Testis (tissue), 5 donors: ENCODE measurements at places on chromosomes 6 and 20. TPM values are rescaled to one million over a fixed set of nuclear protein-coding genes. Genes with fewer than 3 reads are reported as not detected.
A peak's percentile ranks its signal among the peaks of the same experiment; 100 is the strongest.

GRCh38 chr20:1478566-1478965 lies 11.9 kb upstream of the NSFL1C start:
- no peaks in the 10 kb centered on the region for H3K4me1 ChIP-seq
- no peaks in the 10 kb centered on the region for H3K36me3 ChIP-seq
- H3K4me3 ChIP-seq, result no peak overlapping the region
- no peak for DNase-seq
- no peak overlapping the region for H3K27ac ChIP-seq
- H3K27me3 ChIP-seq, result no peaks in the 10 kb centered on the region

GRCh38 chr20:16942051-16942450 lies 193.9 kb downstream of the OTOR start:
- DNase-seq, result no peak
- H3K36me3 ChIP-seq, result no peaks in the 10 kb centered on the region
- H3K27ac ChIP-seq, result no peak overlapping the region
- H3K27me3 ChIP-seq, result no peaks in the 10 kb centered on the region
- H3K4me3 ChIP-seq, result no peak overlapping the region

DNA sequence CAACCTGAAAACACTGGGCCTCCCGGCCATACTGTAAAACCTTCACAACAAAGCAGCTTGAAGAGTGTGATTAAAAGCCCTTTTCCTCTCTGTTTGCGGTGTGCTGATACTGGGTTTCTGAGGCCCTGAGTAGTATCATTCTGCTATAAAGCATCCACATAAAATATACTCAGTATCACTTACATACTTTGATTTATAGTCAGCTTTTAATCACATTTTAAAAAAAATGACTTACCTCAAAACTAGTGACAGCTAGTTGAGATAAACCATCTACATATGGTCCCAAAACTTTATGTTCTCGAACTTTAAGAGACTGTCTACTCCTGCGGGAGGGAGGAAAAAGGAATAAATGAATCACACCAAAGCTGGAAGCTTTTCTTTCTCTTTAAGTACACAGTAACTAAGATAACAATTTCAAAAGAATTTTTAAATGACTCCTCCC lies 135.7 kb downstream of the KIF13A start:
- no peaks in the 10 kb centered on the region for H3K36me3 ChIP-seq
- no peaks in the 10 kb centered on the region for H3K4me1 ChIP-seq
- no peak for DNase-seq
- H3K27ac ChIP-seq, result no peak overlapping the region
- no peaks in the 10 kb centered on the region for H3K27me3 ChIP-seq

DNA sequence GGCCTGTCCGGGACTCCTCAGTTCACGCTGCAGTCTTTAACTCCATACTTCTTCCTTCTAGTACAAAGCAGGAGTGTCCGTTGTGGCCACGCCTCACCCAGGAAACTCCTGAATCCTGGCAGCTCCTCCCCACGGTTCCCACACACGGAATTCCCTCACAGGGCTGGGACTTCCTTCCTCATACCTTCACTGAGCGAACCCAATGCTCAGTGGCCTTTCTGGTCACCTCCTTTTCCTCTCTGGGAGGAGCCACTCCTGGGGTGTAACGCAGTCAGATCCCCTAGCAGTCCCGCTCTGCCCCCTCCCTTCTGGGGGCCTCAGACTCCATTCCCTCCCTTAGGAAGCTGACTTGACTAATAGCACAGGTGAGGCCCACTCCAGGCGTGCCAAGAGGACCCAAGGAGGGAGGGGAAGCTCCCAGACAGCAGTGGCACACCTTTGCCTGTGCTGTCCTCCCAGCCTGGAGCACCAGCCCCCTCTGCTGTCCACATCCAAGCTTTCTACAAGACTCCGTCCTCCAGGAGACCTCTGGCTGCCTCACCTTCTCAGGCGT lies at the start of gene SLC52A3:
Gene SLC52A3 (minus strand): TSS at position 75 of the 553 bp plus-strand sequence. CDS start 2,726 bp downstream, outside the sequence.
- no peaks in the 10 kb centered on the region for H3K27me3 ChIP-seq
- peak; percentile 52 for DNase-seq
- H3K4me1 ChIP-seq, result peaks cover 6% of the 10 kb centered on the region
- no peaks in the 10 kb centered on the region for H3K36me3 ChIP-seq
- H3K4me3 ChIP-seq, result no peak within 1 kb of the TSS
- H3K27ac ChIP-seq, result peak within 1 kb of the TSS; percentile 14

DNA sequence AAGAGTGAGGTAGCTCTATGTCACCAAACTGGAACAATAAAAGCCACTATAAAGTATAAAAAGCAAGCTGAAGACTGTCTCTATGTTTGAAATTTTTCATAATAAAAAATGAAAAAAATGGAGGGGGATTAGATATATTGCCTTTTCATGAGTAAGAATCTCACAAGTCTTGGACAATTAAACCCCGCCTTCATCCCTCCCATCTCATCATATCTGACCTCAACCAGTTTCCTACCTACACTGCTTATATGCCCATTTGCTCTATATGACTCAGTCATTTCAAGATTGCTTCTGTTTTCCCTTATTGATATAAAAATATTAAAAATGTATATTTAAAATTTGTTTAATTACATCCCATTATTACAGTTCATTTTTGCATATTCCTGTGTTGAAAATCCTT lies 2.9 kb upstream of the TRIM39 start:
- no peak overlapping the region for H3K4me3 ChIP-seq
- peaks cover 18% of the 10 kb centered on the region for H3K4me1 ChIP-seq
- H3K36me3 ChIP-seq, result no peaks in the 10 kb centered on the region
- H3K27me3 ChIP-seq, result no peaks in the 10 kb centered on the region
- H3K27ac ChIP-seq, result no peak overlapping the region

- no peaks in the 10 kb centered on the region for H3K27me3 ChIP-seq
- H3K4me1 ChIP-seq, result no peaks in the 10 kb centered on the region
- no peak for DNase-seq
These were observed 135.7 kb downstream of the DHX35 start for GRCh38 chr20:39097889-39098288.

DNA sequence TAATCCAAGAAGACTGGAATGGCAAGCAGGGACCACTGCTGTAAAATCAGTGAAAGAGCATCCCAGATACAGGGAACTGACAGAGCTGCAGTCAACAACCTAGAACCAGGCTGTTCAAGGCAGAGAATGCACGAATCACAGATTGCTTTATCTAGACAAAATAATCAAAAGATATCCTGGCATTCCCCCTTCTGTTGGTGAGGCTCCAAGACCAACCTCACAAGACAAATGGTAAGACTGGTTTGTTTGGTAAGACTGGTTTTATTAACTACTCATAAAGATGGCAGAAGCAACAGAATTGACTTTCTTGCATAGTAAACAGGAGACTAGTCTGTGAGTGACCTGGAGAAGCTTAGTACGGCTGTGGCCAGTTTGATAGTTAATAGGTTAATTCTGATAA lies 88.8 kb upstream of the AHI1 start:
- H3K27me3 ChIP-seq, result no peaks in the 10 kb centered on the region
- DNase-seq, result no peak
- H3K4me1 ChIP-seq, result no peaks in the 10 kb centered on the region
- no peak overlapping the region for H3K4me3 ChIP-seq
- H3K36me3 ChIP-seq, result no peaks in the 10 kb centered on the region

- peaks cover 6% of the 10 kb centered on the region for H3K4me1 ChIP-seq
- peak overlapping the region; percentile 98 for H3K27ac ChIP-seq
- no peak for DNase-seq
- peak overlapping the region; percentile 86 for H3K4me3 ChIP-seq
- H3K27me3 ChIP-seq, result no peaks in the 10 kb centered on the region
These were observed 1.7 kb downstream of the RANBP9 start for GRCh38 chr6:13709689-13710551.

GRCh38 chr6:136034422-136034821 lies 182.9 kb downstream of the PDE7B start:
- peaks cover 23% of the 10 kb centered on the region for H3K4me1 ChIP-seq
- H3K36me3 ChIP-seq, result no peaks in the 10 kb centered on the region
- H3K27ac ChIP-seq, result no peak overlapping the region

GRCh38 chr6:139587469-139587868 lies 213.0 kb upstream of the CITED2 start:
- H3K4me1 ChIP-seq, result peaks cover 32% of the 10 kb centered on the region
- no peak for DNase-seq
- no peaks in the 10 kb centered on the region for H3K36me3 ChIP-seq
- no peak overlapping the region for H3K4me3 ChIP-seq
- peak overlapping the region; percentile 71 for H3K27ac ChIP-seq

DNA sequence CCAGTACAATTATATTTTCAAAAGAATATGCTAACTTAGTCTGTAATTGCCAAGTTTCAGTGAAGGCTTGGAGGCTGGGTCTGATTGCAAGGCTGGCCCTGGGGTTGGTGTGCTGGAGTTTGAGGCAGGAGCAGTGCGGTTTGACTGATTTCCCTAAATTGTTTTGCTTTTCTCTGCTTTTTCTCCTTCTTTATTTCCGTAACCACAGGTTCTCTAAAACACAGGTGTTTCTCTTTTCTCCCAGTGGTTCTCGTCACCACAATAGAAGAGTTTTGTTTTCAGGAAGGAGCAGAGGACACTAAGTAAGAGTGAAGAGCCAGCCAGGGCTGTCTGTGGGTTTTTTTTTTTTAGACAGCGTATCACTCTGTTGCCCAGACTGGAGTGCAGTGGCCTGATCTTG lies 8.2 kb upstream of the SNX9 start:
- DNase-seq, result no peak
- peak overlapping the region; percentile 32 for H3K27ac ChIP-seq
- H3K36me3 ChIP-seq, result no peaks in the 10 kb centered on the region
- no peaks in the 10 kb centered on the region for H3K27me3 ChIP-seq
- H3K4me1 ChIP-seq, result peaks cover 16% of the 10 kb centered on the region

DNA sequence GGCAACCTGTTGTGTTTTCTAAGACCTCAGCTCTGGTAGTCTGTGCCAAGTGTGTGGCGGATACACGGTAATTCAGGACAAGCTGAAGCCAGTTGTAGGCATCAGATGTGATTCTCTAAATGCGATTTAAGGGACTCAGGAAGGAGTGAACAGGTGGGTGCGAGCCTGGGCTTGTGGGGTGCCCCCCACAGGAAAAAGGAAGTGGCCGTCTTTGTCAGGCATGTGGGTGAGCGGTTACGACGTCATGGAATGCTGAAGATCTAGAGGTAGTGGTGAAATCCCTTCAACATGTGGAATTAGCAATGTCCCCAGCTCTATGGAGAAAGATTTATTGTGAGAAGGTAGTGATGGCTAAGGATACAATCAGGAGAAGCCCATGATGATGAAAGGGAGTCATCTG lies 95.1 kb upstream of the EXOC2 start:
- DNase-seq, result no peak
- no peak overlapping the region for H3K4me3 ChIP-seq
- no peak overlapping the region for H3K27ac ChIP-seq
- no peaks in the 10 kb centered on the region for H3K4me1 ChIP-seq

- no peak for DNase-seq
- H3K36me3 ChIP-seq, result no peaks in the 10 kb centered on the region
- no peaks in the 10 kb centered on the region for H3K27me3 ChIP-seq
- no peaks in the 10 kb centered on the region for H3K4me1 ChIP-seq
- no peak overlapping the region for H3K27ac ChIP-seq
These were observed 92.5 kb downstream of the B3GAT2 start for GRCh38 chr6:70864401-70864800.

- H3K27ac ChIP-seq, result no peak overlapping the region
- no peaks in the 10 kb centered on the region for H3K36me3 ChIP-seq
These were observed 184.2 kb downstream of the PHF3 start for GRCh38 chr6:63819831-63820230.

DNA sequence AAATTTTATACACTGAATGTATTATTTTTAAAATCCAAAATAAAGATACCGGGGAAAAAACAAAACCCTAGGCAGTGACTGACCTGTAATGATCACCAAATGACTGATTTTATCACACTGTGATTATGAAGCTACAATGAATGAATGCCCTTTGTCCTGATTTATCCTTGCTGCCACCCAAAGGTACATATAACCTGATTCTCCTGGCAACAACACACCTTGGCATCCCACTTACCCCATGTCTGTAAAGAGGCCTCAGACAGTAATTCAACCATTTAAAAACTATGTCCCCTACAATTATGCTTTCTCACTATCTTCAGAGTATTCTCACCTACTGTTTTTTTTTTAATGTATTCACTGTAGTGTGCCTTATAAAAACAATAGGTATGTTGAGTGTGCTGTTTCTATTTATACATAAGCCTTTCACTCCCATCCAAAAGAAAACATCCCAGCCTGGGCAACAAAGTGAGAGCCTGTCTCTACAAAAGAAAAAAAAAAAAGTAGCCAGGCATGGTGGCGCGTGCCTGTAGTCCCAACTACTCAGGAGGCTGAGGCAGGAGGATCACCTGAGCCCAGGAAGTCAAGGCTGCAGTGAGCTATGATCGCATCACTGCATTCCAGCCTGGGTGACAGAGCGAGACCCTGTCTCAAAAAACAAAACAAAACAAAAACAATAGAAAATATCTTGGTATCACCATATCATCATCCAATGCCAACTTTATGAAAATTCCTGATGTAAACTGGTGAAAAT lies 21.7 kb downstream of the B4GALT5 start:
- peak overlapping the region; percentile 19 for H3K27ac ChIP-seq
- no peak for DNase-seq
- no peaks in the 10 kb centered on the region for H3K36me3 ChIP-seq
- H3K4me3 ChIP-seq, result no peak overlapping the region

- no peak overlapping the region for H3K27ac ChIP-seq
- H3K36me3 ChIP-seq, result no peaks in the 10 kb centered on the region
- no peaks in the 10 kb centered on the region for H3K4me1 ChIP-seq
- H3K4me3 ChIP-seq, result no peak overlapping the region
These were observed 212.3 kb upstream of the TBX18 start for GRCh38 chr6:84976526-84977362.

DNA sequence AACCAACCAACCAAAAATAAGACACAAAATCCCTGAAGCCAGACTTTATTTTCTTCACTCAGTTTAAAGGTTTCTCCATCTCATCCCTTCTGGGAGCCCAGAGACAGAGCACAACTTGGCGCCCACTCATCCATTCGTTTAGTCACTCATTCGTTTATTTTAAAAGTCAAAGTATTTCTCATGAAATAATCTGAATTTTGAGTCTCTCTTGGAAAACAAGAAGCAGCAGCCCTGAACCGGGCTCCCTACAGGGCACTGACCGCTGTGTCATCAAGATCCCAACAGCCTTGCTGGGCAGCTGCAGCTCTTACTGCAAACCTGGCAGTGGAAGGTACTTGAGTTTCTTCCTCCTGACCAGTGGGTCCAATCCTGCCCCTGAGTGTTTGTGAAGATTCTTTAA lies 171.6 kb downstream of the THBS2 start:
- no peak overlapping the region for H3K27ac ChIP-seq
- no peaks in the 10 kb centered on the region for H3K27me3 ChIP-seq
- no peak overlapping the region for H3K4me3 ChIP-seq
- DNase-seq, result no peak
- H3K4me1 ChIP-seq, result no peaks in the 10 kb centered on the region
- H3K36me3 ChIP-seq, result no peaks in the 10 kb centered on the region

PRRT1 gene
- total RNA-seq, result 6.2 TPM

BMP7 gene
- total RNA-seq, result 2.4 TPM

PBOV1 gene
- total RNA-seq, result not detected

RIPPLY2 gene
- total RNA-seq, result 0.63 TPM

GNMT gene
- total RNA-seq, result 0.31 TPM

IPCEF1 gene
- total RNA-seq, result 4.8 TPM

ARHGAP40 gene
- 1.5 TPM for total RNA-seq

SLC22A16 gene
- 17.2 TPM for total RNA-seq

CD24 gene
- 11.5 TPM for total RNA-seq

ZNF451 gene
- total RNA-seq, result 70.1 TPM

DLK2 gene
- total RNA-seq, result 1.9 TPM
